Stimulated activated CD4-positive, alpha-beta T cell treated with anti-CD3 and anti-CD28 coated beads, Interleukin-15, amount 100 ng/mL, for 1 hour (primary cell): ENCODE measurements at places on chromosomes 5 and 9.

GRCh38 chr9:137612741-137613142, 6.1 kb upstream of the EHMT1 start:
- no peak for DNase-seq

GRCh38 chr9:135480071-135480939, 723 bp downstream of the PPP1R26 start:
- no peak for DNase-seq

DNA sequence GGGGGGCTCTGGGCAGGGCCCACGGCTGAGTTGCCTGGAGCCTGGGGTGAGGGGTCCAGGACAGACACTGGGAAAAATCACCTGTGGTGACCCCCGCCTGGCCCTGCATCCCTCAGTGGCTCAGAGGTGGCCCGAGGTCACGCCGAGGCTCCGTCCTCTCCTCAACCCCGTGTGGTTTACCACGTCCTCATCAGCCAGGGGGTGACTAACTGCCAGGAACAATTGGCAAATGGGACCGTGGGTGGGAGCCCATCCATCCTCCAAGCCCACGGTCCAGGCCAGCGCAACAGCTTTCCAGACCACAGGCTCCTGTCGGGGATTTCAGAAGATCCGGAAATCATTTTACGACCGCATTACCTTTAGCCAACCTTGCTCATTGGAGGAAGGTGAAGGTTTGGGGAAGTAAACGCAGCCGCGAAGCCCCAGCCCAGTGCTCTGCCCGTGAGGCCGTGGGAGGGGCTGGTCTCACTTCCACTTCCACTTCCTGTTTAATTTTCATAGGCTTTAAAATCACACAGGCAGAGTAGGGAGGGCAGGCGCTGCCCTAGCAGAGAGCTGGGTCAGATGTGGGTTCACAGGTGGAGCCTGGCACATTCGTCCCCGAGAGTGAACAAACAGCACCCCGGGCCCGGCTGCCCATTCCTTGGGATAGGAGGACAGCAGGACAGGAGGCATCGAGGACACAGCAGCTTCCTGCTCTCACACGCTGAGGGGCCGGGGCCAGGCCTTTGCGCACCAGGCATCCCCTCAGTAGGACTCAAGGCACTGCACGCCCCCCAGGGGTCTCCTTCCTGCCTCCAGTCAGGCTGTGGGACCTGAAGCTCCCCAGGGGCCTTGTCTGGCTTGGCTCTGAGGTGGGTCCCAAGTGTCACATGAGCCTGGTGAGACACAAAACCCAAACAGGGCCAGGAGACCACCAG, 19.8 kb upstream of the SLC9A3 start:
- no peak for DNase-seq

- no peak for DNase-seq
Observed at GRCh38 chr5:150460781-150461180, 11.2 kb upstream of the RPS14 start.

DNA sequence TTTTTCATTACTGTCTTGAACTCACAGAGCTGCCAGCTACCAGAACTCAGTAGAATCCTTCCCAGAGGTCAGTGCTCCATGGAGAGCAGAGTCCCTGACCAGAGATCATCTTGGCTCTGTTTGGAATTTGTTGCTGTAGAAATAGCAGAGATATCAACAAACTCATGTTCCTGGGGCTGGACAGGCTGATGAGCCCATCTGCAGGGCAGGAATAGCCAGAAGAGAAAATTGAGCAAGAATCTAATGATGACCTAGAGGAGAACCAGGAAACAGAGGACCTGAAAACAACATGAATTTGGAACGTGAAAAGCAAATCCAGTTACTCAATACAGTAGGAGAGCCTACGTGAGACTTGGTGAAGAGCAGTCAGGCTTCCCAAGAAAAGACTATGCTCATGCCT, 437.8 kb downstream of the PLK2 start:
- DNase-seq = no peak

GRCh38 chr5:158434749-158435148, 575.8 kb upstream of the CLINT1 start:
- no peak for DNase-seq

DNA sequence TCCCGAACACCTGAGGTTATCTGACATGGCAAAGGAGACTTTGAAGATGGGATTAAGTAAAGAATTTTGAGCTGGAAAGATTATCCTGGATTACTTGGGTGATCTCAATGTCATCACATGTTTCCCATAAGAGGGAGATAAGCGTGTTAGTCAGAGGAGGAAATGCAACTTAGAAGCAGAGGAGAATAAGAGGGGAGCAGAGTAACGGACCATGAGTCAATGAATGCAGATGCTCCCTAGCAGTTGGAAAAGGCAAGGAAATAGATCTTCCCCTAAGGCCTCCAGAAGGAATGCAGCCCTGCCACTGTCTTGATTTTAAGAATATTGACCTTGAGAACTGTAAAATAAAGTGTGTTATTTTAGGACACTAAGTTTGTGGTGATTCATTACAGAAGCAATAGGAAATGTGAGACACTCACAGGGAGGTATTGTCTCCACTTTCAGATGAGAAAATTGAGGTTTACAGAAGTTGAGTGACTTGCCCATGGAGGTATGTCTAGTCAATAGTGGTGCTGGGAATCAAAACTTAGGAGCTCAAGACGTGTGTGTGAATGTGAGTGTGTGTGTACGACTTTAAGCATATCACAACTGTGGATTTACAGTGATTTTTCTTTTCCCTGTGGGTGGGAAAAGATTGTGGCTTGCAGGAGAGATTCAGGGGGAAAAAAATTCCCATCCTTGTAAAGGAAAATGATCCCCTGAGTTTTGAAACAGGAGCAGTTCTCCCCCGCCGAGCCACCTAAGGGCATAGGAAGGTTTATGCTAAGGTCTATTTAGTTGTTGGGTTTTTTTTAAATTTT, 125.3 kb downstream of the TRIM32 start:
- no peak for DNase-seq

GRCh38 chr5:116527582-116527981, 47.0 kb downstream of the SEMA6A start:
- no peak for DNase-seq

DNA sequence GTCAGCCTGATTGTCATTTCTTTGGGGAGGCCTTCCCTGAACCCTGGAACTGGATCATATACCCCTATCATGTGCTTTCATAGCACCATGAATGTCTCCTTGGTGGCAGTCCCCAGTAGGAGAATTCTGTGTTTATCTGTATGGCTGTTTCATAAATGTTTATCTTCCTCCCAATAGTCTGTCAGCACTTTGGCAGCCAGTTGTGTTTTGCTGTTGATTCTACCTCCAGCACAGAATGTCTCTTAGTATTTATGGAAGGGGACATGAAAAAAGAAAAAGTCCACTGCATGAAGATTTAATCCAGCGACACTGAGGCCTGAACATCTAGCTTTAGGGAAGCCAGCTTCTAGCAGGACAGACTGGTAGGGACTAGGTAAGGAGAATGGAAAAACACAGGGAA, 38.3 kb downstream of the GHR start:
- no peak for DNase-seq

GRCh38 chr5:81429985-81430384, 36.1 kb upstream of the ACOT12 start:
- DNase-seq = no peak

DNA sequence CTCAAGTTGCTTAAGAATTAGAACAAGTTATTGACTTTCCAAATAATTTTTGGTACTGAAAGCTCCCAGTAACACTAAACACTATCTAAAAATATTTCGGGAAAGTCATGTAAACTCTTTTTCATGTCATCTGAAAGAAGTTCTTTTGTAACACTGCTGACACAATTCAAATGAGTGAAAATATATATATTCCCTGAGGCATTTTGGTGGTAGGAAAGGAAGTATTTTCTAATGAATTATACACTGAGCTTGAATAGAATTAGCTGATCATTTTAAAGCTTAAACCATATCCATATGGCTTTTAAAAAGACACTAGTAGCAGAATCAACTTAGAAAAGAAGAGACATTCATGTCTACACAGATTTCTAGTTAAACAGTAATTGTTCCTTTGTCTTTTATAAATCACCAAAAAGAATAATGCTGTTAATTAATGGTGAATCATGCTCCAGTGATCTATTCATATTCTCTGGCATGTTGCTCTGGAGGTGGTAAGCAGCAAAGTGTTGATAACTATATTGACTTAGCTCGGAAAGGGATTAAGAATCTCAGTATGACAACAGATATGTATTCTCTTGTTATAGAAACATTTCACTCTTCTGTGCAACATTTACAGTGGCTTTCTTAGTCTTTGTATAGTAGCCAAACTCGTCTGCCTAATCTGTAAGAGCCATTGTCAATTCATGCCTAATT, 27.4 kb upstream of the RFX3 start:
- DNase-seq = no peak

DNA sequence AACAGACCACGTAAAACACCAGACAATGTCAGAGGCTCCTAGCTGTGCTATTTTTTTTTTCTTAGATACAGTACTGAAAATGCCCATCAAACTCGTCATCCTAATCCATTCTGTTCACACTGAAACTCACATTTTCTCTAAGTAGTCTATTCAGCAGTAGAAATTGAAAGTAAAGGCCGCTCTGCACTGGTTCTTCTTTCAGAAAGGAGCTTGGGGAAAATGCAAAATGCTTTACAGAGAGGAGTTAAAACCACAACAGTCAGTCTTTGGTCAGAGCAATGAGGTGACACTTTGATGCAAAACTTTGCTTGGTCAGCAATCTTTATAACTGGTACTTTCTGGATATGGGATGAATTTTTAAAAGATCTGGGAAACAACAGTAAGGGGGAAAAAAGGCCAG, 43.8 kb upstream of the SUSD1 start:
- no peak for DNase-seq

GRCh38 chr5:128646176-128646575, 108.1 kb upstream of the FBN2 start:
- DNase-seq = no peak

GRCh38 chr5:159001247-159001646, 98.5 kb downstream of the EBF1 start:
- DNase-seq = no peak

GRCh38 chr5:174166231-174167079, 120.9 kb downstream of the NSG2 start:
- no peak for DNase-seq

GRCh38 chr9:71249729-71250317, 128.4 kb upstream of the TRPM3 start:
- DNase-seq = no peak

DNA sequence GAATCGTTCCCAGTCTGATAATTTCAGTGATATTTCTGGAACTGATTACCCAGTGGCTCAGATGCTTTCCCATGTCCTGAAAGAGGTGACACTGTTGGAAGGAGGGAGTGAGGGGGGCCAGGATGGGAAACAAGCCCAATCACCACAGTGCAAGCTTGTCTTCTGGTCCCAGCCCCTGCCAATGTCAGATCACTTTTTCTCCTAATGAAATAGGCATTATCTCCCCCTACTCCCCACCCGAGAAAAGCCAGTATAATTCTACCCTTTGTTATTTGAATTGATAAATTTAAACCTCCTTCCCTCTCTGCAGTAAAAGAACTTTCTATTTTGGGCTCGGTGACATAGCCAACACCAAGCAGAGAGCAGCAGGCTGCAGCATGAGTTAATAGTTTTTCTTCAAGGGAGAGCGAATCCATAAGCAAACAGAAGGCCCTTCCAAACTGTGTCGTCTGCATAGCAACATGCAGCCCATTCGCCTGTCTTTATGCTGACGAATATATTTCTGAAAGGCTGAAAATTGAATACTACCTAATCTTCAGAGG, 14.6 kb upstream of the PPP2CA start:
- no peak for DNase-seq

GRCh38 chr9:136423432-136424146, 13.1 kb downstream of the PMPCA start:
- no peak for DNase-seq

DNA sequence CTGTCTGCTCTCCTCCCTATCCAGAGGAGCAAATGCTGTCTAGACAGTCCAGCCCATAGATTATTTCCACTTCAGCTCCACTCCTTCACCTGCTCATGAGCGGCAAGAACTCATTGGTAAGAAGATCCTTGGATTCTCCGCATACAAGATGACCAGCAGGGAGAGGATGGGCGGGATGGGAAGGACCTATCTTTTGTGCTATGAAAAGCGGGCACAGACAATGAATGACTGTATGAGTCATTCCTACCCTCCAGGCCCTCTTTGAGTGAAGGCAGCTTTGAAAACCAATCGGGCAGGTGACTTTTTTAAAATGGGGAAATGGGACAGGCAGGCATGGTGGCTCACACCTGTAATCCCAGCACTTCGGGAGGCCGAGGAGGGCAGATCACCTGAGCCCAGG, 49.4 kb downstream of the SMIM23 start:
- no peak for DNase-seq

DNA sequence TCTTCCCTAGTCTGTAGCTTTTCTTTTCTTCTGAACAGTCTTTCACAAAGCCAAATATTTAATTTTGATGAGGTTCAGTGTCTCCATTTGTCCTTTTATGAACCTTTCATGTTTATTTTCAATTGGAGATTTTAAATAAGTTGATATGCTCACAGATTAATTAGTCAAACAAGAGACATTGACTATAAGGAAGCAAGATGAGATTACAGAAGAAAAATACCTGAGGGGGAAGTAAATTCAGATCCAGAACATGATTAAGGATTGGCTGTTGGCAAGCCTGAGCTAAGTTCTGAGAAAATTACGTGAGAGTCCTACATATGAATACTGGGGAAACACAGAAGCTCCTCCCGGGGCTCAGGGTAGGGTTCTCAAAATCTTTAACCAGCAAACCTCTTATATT, 1039.8 kb upstream of the SEMA6A start:
- DNase-seq = no peak

DNA sequence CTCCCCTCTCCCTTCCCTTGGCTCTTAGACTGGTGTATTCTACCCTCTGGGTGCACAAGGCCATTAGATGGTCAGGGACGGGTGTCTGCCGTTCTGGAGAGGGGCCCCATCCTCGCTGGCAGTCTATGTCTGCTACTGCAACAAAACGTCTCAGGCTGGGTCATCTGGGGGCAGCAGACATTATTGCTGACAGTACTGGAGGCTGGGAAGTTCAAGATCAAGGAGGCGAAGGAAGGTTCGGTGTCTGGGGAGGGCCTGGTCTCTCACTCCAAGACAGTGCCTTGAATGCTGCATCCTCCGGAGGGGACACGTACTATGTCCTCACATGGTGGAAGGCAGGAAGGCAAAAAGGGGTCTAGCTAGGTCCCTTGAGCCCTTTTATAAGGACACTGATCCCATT, 93.4 kb upstream of the COL5A1 start:
- DNase-seq = no peak

GRCh38 chr9:125948887-125949596, 201.9 kb downstream of the PBX3 start:
- DNase-seq = no peak
